ENCODE measurements at places on chromosomes 4 and X. TPM values are rescaled to one million over a fixed set of nuclear protein-coding genes. Genes with fewer than 3 reads are reported as not detected.

DNA sequence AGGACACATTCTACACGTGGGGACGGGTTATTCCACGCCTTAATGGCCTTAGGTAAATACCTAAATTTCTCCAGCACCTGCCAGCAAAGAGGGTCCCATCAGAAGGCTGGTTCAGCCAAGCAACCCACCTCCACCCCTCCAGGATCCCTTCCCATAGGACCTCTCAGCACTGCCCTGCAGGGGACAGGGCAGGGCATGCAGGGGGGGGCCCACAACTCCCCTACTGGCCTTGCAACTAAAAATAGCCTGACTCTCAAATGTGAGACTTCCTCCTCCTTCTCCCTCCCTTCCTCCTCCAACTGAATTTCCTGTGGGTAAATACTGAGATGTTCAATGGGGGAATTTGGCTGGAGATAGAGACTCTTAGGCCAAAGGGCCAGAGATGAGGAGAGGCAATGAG is 6.3 kb downstream of the LAS1L start:
- no peak for DNase-seq

GRCh38 chr4:124066595-124066994 is 645.9 kb downstream of the ANKRD50 start:
- no peak for DNase-seq

The HSFX1 gene
- 2.8 TPM for total RNA-seq

The AMBN gene
- total RNA-seq = not detected

The UGT2A1 gene
- not detected for total RNA-seq

The BTC gene
- total RNA-seq = not detected

Measured in CD4-positive, alpha-beta memory T cell (primary cell).